ENCODE measurements at places on chromosomes 3 and 15.

DNA sequence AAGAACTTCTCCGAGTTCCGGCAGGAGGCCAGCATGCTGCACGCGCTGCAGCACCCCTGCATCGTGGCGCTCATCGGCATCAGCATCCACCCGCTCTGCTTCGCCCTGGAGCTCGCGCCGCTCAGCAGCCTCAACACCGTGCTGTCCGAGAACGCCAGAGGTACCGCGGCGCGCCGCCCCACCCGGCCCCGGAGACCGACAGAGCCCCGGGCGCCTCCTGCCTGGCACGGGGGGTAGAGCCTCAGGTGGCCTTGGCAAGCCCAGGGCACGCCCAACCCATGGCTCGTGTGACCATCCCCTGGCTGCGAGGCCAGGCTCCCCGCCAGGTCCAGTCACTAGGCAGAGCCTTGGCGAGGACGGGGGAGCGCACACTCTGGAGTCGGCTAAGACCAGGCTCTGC is 134.1 kb downstream of the LRRK1 start:
- no peak for DNase-seq

GRCh38 chr15:39181940-39182339 is 398.9 kb upstream of the THBS1 start:
- no peak for DNase-seq

GRCh38 chr3:13708871-13709595 is 160.1 kb downstream of the FBLN2 start:
- no peak for DNase-seq

- no peak for DNase-seq
Observed at GRCh38 chr15:23828786-23829185, 141.7 kb upstream of the NDN start.

GRCh38 chr15:96544162-96544756 is 213.8 kb downstream of the NR2F2 start:
- DNase-seq: no peak

DNA sequence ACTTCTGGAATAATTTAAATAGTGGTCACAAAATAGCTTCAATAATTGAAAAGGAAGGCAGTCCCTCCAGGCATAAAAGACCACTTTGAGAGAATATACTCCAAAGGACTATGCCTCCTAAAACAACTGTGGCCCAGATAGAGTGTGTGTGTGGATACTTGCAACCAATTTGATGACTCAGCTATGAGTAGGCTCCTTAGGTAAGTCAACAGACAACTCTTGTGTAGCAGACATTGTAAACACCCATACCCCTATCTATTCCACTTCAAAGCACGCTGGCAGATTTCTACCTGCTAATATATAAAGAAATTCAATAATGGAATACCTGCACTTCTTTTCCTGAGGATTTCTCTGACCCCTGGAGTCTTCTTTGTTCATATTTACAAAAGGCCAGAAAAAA is 254.5 kb downstream of the NEK10 start:
- DNase-seq: no peak

- no peak for DNase-seq
Observed at GRCh38 chr15:45328663-45329062, 49.7 kb downstream of the GATM start.

DNA sequence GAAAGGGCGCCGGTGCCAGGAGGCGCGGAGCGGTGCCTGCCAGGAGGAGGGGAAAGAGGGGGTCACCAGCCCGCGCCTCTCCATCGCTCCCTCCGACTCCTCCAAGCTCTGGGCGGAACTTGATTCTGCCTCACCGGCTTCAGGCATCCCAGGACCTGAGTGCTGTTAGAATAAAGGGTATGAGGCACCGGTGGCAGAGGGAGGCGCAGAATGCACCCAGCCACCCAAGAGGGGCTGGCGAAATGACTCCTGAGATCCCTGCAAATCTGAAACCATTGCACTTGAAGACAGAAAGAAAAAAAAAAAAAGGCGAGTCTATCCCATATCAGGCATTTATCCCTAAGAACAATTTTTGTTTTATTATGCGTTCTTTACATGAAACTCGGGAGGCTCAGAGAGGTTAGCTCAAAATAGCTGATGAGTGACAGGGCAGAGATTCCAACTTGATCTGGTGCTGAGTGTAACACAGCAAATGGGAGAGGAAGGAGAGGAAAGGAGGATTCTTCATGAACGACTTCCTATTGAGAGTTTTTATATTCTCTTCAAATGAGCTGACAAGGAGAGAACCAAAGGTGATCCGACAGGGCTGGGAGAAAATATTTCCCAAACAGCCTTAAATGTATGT is 157.0 kb upstream of the FRMD4B start:
- no peak for DNase-seq

DNA sequence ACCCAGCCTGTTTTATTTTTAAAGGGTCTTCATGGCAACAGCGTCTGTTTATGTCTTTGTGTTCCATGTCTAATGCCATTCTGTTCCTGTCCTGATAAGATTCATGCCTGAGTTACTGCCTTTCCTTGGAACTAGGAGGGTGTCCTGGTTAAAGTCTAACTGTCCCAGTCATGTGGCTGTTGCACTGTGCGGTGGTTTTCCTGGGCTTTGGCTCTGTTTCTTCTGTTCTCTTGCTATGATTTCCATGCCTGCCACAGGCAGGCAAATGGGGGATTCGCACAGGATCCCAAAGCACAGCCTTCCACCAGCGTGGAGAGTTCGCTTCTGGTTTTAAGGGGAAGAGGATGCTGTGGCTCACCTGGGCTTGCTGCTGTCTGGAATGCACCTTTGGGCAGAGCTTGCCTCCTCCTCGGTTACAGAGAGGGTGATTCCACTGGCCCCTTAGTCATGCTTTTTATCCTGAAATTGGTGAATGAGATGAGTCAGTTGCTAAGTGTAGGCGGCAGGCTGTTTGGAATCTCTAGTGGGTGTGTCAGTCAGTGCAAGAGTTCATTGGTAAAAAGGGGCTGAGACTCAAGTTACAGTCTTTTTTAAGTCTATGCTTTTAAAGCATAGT is 86.8 kb downstream of the CCK start:
- DNase-seq: no peak

- peak; percentile 71 for DNase-seq
Observed at GRCh38 chr3:112519424-112520001, 20.2 kb upstream of the BTLA start.

- no peak for DNase-seq
Observed at GRCh38 chr3:30222441-30222840, 384.0 kb upstream of the TGFBR2 start.

DNA sequence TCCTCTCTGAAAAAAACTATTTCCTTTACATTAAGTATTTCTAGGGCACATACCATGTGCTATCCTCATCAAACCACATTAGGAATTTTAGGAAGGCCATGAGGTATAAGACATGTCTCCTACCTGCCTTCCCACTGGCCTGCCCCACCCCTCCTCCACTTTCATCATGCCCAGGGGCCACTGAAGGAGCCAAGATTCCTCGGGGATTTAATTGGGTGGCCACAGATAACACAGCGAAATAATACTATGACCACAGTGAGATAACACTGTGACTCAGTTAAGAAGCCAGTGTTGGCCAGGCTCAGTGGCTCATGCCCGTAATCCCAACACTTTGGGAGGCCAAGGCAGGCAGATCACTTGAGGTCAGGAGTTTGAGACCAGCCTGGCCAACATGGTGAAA is 9.8 kb upstream of the BMF start:
- DNase-seq: no peak

DNA sequence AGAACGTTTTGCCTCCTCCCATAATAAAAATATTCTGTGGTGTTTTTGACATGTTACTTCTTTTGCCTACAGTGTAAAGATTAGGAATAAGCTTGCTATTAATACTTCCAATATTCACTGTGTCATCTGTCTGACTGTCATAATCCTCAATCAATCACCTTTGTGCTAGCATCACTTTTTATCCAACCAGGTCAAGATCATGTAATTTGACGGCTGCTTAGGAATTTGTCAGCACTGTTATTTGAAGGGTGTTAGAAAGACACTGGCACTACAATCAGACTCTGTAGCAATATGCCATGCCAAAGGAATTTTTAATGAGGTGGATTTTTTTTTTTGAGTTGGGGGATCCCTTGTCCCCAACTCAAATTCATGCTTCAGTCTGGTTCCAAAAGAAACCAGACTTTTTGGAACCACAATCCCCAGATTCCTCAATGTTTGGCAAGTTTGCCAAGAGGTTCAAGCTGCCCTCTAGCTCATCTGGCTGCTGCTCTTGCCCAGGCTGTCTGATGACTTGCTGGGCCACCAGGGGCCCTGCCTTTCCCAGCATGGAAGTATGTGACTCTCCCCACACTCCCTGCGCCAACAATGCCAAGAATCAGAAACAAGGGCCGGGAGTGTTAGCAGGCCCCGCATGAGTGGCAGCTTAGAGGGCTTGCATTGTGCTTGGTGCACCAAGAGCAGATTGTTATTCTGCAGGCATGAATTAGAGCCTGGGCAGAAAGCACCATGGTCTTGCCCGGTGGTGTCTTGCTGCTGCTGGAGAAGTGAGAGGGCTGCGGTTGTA is 58.6 kb upstream of the TSC22D2 start:
- no peak for DNase-seq

GRCh38 chr15:68638953-68639515 is 60.2 kb downstream of the CORO2B start:
- DNase-seq: no peak

- DNase-seq: no peak
Observed at GRCh38 chr3:180882115-180882514, 30.4 kb upstream of the FXR1 start.

GRCh38 chr3:139537361-139537760 is 2.2 kb downstream of the RBP1 start:
- DNase-seq: no peak

DNA sequence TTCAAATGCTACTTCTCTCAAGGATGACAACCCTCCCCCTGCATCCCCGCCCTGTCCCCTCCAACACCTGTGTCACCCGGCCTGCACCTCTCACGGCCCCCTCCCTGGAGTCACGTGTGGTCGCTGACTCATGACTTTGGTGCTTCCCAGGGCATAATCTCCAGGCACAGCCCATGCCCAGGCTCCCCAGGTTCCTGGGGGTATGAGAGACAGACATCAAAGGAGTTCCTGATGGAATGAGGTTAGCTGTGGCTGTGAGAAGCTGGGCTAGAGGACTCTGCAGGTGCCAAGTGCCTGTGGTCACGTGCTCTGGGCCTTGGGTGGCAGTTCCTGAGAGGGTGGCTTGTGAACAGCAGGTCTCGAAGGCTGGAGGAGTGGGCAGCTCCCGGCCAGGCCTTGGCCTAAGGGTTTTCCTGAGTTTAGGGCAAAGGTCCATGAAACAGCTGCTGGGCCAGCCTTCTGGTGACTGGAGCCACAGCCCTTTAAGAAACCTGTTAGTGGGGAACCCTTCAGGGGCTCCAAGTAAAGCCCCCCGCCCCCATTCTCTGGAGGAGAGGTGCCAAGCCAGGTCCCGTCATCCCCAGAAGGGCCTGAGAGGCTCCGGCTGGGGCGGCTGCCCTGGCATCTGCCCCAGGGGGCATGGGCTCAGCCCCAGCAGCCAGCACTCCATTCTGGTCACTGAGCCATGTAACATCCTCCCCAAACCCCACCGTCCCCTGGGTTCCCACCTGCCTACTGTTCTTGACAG is 230.0 kb downstream of the XXYLT1 start:
- DNase-seq: no peak

GRCh38 chr15:66859688-66860253 is 157.7 kb downstream of the SMAD6 start:
- no peak for DNase-seq

DNA sequence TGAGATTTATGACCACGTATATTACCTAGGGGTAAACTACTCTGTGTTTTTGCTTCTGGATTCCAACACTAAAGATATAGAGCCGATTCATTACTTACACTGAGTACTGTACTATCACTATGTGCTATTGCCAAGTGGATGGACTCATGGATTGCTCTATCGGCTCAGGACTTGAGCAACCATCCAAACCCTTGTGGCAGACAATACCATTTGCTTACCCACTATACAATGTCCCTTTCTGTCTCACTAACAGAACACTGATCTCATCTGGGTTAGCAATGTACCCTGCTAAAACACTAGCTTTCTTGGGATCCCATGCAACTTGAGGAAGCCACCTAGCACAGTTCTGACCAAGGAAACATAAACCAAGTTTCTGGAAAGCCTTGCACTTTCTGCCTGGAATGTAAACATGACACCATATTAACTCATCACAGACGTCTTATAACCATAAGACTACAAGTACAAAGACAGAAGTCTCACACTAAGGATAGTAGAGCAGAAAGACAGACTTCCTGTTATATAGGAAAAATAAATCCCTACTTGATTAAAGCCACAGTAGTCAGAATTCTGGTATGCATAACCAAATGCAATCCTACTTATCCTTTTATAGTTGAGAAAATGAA is 38.6 kb downstream of the HACD2 start:
- DNase-seq: no peak

DNA sequence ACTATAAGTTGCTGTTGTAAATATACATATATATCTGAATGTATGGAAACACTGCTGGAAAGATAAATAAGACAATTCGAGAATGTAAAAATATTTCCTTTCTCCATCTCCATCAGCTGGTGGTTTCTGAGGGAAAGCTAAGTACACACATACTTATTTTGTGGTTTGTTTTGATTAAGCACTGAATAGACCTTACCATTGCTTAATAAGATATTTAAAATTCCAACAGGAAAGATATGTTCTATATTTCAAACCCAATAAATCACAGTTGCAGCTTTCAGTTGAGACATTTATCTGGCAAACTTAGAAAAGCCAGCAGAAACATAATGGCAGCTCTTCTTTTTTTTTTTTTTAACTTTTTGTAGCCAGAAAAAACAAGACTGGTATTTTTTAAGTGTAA is 160.4 kb downstream of the VGLL3 start:
- no peak for DNase-seq

GRCh38 chr15:77457191-77457904 is 36.7 kb downstream of the HMG20A start:
- no peak for DNase-seq

DNA sequence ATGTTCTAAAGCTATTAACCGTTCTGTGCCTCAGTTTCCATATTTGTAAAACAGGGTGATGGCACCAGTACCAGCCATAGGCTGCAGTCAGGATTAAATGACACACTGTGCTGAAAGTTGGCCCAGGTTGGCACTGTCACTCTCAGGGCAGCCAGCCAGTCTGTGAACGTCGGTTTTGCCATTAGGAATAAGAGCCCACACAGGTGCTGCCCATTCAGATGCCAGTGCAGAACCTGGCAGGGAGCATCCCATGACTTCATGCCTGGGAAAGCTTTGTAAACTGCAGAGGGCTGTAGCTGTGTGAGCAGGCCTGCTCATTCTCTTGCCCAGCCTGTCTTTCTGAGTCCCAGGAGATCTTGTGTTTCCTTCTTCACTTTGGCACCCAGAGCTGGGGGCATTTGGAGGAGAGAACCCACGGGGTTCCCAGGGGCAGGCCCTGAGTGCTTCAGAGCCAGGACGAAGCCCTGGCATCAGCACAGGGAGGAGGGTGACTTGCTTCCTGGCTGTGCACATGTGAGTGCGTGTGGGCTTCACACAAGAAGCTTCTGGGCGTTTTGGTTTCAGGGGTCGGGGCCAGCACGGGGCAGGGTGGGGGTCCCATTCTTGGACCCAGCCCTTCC is 46.9 kb downstream of the ZNF710 start:
- DNase-seq: no peak

DNA sequence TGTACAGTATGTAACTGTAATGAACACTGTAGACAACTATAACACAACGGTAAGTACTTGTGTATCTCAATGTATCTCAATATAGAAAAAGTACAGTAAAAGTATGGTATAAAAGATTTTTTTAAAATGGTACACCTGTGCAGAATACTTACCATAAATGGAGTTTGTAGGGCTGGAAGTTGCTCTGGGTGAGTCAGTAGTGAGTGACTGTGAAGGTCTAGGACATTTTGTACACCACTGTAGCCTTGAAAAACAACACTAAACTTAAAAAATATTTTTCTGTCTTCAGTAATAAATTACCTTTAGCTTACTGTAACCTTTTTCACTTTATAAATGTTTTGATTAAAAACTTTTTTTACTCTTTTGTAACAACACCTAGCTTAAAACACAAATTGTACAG is 142.9 kb downstream of the ATG7 start:
- no peak for DNase-seq

Data from CD4-positive, alpha-beta T cell treated with Interleukin-4 for 4 hours (primary cell).